Endothelial cell of umbilical vein (primary cell): ENCODE measurements at places on chromosomes 7 and 10.

DNA sequence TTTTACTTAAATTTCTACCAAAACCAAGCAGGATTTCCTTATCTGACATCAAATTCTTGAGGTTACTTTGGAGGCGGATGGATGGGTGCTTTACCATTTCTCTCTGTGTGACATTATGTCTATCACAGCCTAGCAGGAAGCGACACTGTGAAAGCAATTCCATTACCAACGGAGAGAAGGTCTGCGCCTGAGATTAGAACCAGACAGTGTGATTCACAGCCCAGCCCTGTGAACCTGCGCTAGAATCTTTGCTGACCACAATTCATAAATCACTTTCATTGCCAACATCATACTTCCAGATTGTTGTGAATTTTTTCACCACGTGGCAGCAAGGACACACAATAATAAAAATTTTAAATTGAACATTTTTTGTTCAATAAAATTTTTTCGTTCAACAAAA, 126.5 kb downstream of the CUBN start:
- DNase-seq, result peak; percentile 83
- H3K36me3 ChIP-seq, result no peaks in the 10 kb centered on the region
- no peak overlapping the region for H3K4me3 ChIP-seq
- peaks cover 57% of the 10 kb centered on the region for H3K4me1 ChIP-seq
- H3K27ac ChIP-seq, result peak overlapping the region; percentile 62
- no peaks in the 10 kb centered on the region for H3K27me3 ChIP-seq

GRCh38 chr7:37601321-37601720, 82.2 kb upstream of the GPR141 start:
- H3K27ac ChIP-seq, result no peak overlapping the region
- no peak overlapping the region for H3K4me3 ChIP-seq
- no peaks in the 10 kb centered on the region for H3K4me1 ChIP-seq
- H3K27me3 ChIP-seq, result no peaks in the 10 kb centered on the region
- no peak for DNase-seq

GRCh38 chr10:62015994-62016393, 114.5 kb downstream of the ARID5B start:
- no peaks in the 10 kb centered on the region for H3K36me3 ChIP-seq
- H3K4me1 ChIP-seq, result peaks cover 18% of the 10 kb centered on the region
- H3K27me3 ChIP-seq, result no peaks in the 10 kb centered on the region
- peak; percentile 8 for DNase-seq
- no peak overlapping the region for H3K4me3 ChIP-seq

DNA sequence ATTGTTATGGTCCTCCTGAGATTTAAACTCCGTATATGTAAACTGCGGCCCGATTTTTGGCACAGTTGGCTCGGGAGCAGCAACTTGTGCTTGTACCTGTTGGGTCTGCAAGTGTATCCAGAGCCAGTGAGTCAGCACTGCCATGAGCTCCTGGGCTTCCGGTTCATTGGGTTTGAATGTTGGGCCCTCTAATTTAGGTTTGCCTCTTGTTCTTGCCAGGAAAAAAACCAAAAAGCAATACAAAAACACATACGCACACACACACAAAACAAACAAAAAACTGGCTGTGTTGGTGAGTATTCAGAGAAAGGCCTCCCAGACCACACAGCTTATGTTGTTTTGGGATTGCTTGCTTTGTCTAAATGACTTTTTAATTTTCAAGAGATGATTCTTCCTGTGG, 26.3 kb downstream of the SND1 start:
- no peak for DNase-seq
- peaks cover 22% of the 10 kb centered on the region for H3K4me1 ChIP-seq

- H3K36me3 ChIP-seq, result no peaks in the 10 kb centered on the region
- DNase-seq, result peak; percentile 59
- no peak overlapping the region for H3K4me3 ChIP-seq
- H3K4me1 ChIP-seq, result peaks cover 51% of the 10 kb centered on the region
These were observed 472.9 kb upstream of the AKR1E2 start for GRCh38 chr10:4353059-4353655.

DNA sequence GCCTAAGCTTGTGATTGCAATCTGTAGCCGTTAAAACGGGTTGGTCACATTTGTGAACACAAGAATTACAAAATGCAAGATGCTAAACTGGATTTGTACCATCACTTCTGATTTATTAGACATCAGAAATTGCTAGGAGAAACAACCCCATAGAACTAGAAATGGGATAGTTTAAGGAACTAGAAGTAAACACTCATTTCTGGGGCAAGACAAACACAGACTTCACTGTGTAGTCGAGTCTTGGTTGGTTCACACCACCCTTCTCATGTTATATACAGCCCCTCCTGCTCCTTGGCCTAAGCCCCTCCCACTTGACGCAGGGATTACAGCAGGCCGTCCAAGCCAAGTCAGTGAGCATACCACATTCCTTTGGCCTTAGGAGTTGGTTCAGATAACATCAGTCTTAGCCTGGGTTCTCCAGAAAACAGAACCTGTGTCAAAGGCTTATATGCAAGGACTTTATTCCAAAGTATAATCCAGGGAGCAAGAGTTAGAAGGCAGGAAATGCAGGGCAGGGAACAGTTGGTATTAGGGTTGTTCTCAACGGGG, 2.0 kb upstream of the NRAP start:
- no peak overlapping the region for H3K27ac ChIP-seq
- no peak for DNase-seq
- H3K4me3 ChIP-seq, result no peak overlapping the region
- H3K4me1 ChIP-seq, result no peaks in the 10 kb centered on the region

DNA sequence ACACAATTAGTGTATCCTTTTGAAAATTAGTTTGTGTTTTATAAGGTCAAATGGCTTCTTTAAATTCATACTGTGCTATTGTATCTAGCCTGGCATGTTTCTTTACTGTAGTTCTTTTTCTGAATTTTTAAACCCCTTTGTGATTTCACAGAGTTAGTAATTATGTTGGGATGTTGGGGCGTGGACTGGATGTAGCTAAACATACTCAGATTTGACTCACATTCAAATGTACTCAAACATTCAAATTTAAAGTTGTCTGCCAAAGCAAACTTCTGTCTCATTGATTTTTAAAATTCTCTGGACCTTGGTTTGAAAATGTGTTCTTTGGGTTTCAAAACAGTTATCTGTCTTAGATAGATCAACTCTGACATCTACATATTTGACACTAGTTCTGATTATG, 7.2 kb upstream of the NRP1 start:
- no peaks in the 10 kb centered on the region for H3K36me3 ChIP-seq
- H3K27ac ChIP-seq, result no peak overlapping the region
- no peak overlapping the region for H3K4me3 ChIP-seq
- DNase-seq, result peak; percentile 43
- H3K27me3 ChIP-seq, result no peaks in the 10 kb centered on the region

DNA sequence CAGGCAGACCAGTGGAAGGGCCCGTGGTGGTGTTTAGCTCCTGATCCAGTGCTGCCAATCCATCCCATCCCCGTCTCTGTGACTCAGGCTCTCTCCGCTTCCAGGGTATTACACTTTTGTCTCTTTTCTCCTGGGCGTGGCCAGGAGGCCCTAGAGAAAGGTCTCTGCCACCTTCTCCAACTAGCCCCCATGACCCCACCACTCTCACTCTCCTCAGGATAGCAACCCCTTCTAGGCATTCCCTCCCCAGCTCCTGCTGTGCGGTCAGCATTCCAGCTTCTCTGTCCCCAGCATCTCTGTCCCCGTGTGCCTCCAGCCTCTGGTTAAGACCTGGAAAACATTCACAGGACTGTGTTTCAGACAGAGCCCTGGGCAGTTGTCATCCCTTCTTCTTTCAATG, 36.2 kb upstream of the R3HCC1L start:
- H3K4me1 ChIP-seq, result no peaks in the 10 kb centered on the region
- H3K36me3 ChIP-seq, result no peaks in the 10 kb centered on the region
- no peak overlapping the region for H3K4me3 ChIP-seq
- no peaks in the 10 kb centered on the region for H3K27me3 ChIP-seq
- no peak overlapping the region for H3K27ac ChIP-seq

GRCh38 chr7:30543813-30544525, 39.3 kb upstream of the GGCT start:
- no peak overlapping the region for H3K27ac ChIP-seq
- peaks cover 4% of the 10 kb centered on the region for H3K4me1 ChIP-seq
- no peaks in the 10 kb centered on the region for H3K36me3 ChIP-seq
- no peak for DNase-seq
- H3K27me3 ChIP-seq, result no peaks in the 10 kb centered on the region
- H3K4me3 ChIP-seq, result no peak overlapping the region

DNA sequence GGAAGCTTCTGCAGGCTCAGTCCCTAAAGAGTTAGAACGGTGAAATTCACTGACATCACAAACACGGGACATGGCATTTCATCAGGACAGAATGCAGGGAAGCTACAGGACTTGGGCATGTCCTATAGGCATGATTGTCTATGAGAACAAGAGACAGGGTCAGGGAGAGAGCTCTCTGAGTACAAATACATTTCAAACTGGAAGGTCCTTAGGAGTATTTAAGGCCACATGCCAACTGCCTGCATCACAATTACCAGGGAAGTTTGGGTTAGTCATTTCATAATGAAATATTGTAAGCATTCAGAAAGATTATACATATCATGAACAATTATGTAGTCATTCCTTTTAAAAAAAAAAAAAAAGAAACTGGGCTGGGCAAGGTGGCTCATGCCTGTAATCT, 71.3 kb downstream of the CREB3L2 start:
- H3K27me3 ChIP-seq, result no peaks in the 10 kb centered on the region
- no peak overlapping the region for H3K4me3 ChIP-seq
- H3K4me1 ChIP-seq, result peaks cover 26% of the 10 kb centered on the region
- no peak overlapping the region for H3K27ac ChIP-seq
- no peaks in the 10 kb centered on the region for H3K36me3 ChIP-seq

DNA sequence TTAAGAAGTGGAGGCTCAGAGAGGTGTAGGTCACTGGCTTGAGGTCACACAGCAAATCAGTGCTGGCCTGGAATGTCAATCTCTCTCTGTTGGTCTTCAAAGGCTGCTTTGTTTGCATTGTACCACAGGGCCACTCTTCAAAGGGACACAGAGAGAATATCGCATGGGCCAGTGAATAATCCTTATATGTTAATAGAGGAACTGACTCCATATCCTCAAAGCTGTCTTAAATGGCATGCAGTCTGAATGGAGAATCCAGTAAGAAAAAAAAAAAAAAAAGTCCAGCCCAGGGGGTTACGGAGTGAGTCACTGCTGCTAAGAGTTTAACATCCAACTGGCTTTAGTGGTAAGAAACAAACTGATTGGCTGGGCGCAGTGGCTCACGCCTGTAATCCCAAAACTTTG, 54.1 kb downstream of the NRAP start:
- no peak for DNase-seq
- no peak overlapping the region for H3K27ac ChIP-seq
- no peaks in the 10 kb centered on the region for H3K4me1 ChIP-seq
- no peak overlapping the region for H3K4me3 ChIP-seq
- no peaks in the 10 kb centered on the region for H3K27me3 ChIP-seq
